Activated CD4-positive, alpha-beta T cell treated with anti-CD3 and anti-CD28 coated beads for 36 hours (primary cell): ENCODE measurements at places on chromosomes 1 and 21. TPM values are rescaled to one million over a fixed set of nuclear protein-coding genes. Genes with fewer than 3 reads are reported as not detected.

GRCh38 chr1:175146529-175147213, 45.9 kb downstream of the KIAA0040 start:
- H3K36me3 ChIP-seq, result no peaks in the 10 kb centered on the region
- H3K4me3 ChIP-seq, result no peak overlapping the region
- H3K4me1 ChIP-seq, result peaks cover 6% of the 10 kb centered on the region
- DNase-seq, result peak; percentile 84
- peaks cover 15% of the 10 kb centered on the region for H3K27me3 ChIP-seq

- no peak for DNase-seq
- no peaks in the 10 kb centered on the region for H3K27me3 ChIP-seq
- no peak overlapping the region for H3K4me3 ChIP-seq
- H3K4me1 ChIP-seq, result peaks cover under 1% of the 10 kb centered on the region
Measured at GRCh38 chr1:98382586-98382985, 278.9 kb upstream of the SNX7 start.

DNA sequence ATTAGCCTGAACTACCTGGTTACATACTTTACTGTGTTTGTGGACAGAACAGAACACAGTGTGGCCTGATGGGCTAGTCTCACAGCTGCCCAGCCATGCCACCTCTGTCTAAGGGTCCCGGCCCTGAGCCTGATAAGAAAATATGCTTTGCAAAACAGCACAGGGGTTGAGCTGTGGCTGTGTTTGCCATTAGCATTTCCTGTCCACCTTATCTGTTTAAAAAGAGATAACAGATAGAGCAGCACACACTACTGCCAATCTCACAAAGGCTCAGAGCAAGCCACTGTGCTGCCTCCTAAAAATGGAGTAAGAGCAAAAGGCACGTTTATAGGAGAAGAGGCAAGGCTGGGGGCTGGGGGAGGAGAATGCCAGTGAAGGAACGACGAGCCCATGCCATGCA, 95.0 kb downstream of the SUSD4 start:
- no peaks in the 10 kb centered on the region for H3K27me3 ChIP-seq
- no peak overlapping the region for H3K4me3 ChIP-seq
- H3K4me1 ChIP-seq, result peaks cover 12% of the 10 kb centered on the region
- no peak for DNase-seq
- H3K27ac ChIP-seq, result no peak overlapping the region

- no peak overlapping the region for H3K4me3 ChIP-seq
- no peak overlapping the region for H3K27ac ChIP-seq
Measured at GRCh38 chr1:16146279-16147155, 9.4 kb downstream of the EPHA2 start.

The NBPF4 gene
- total RNA-seq, result not detected

The TNFRSF9 gene
- 28.2 TPM for total RNA-seq

The TNFRSF1B gene
- 116 TPM for total RNA-seq

The MNDA gene
- not detected for total RNA-seq

The CD34 gene
- 0.02 TPM for total RNA-seq
